ENCODE measurements at places on chromosomes 16 and 17.

GRCh38 chr16:87243478-87243877 is 73.7 kb downstream of the C16orf95 start:
- no peak for DNase-seq

DNA sequence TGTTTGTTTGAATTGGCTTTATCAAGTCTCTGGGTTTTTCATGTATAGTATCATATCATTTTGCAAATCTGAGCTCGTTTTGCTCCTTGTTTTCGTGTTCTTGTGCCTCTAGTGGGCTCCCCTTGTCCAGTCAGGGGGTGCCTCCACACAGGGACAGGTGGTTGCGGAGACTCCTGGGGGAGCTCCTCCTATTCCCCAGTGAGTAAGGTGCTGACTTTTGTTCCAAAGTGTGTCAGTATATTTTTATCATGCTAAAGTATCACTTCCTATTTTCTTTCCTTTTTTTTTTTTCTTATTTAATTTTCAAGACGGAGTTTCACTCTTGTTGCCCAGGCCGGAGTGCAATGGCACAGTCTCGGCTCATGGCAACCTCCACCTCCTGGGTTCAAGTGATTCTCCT is 30.3 kb upstream of the IL17C start:
- DNase-seq, result no peak

- no peak for DNase-seq
Observed at GRCh38 chr17:11326492-11326891, 85.5 kb downstream of the SHISA6 start.

- DNase-seq, result no peak
Observed at GRCh38 chr17:1934901-1935300, 90.2 kb downstream of the RTN4RL1 start.

DNA sequence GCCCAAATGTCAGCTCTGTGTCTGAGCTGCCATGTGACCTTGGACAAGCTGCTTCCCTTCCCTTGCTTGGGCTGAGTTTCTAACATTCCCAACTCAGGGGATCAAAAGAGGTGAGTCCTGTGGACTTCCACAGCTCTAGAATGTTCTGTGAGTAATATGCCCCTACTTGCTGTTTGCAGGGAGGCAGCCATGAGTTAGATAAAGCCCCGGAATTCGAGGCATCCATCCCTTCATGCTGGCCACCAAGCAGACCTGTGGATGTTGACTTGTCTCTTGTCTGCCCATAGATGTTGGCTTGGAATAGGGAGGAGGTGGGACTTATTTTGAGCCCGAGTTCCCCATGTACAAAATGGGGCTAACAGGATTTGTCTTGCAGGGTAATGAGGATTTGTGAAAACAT is 36.2 kb downstream of the KSR1 start:
- DNase-seq, result no peak
